ENCODE measurements at places on chromosomes 1 and 21.

GRCh38 chr1:219778793-219779369 lies 149.5 kb downstream of the SLC30A10 start:
- DNase-seq, result no peak

DNA sequence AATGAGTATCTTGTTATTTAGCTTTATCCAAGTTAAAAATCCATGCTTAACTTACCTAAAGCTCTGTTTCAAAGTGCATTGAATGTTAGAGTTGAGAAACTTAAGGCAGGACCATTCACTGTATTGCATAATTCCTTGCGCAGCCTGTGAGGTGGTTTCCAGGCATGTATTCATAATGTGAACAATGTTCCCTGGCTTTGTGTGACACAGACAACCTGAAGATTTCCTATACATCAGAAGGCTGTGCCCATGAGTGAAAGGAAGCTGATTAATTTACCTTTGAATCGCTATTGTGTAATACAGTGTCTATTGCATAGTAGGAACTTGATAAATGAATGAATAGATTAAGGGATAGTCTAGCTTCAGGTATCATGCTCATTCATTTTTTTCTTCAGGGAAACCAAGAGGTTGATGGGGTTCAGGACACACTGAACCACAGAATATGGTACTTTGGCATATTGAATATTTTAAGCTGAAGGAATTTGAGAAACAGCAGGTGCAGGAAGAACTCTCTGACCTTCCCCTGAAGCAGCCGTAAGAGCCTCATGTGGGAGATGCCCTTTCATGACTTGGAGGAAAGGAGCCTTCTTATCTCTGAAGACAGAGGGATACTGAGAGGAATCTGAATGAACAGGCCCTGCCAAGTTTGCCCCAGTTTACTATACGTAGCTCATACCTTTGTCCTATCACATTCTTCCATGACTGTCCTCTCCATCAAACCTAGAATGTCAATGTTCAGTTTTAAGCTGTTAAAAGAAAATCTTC lies 88.6 kb upstream of the GNG12 start:
- no peak for DNase-seq

DNA sequence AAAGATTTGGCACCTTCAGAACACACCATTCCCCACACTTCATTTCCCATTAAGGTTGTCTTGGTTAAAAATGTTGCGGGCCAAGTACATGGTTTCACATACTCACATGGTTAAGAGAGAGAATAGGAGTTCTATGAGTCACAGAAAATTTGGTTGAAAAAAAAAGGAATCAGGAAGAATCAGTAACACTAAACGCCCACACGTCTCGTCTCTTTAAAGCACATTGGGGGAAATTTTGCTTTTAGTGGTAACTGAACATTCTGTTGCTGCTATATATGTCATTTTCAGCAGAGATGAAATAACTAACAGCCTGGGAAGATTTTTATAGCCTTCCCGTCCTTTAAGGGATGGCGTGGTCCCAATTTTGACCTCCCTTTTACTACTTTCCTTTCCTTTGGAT lies 132.9 kb upstream of the ERG start:
- DNase-seq, result peak; percentile 29

DNA sequence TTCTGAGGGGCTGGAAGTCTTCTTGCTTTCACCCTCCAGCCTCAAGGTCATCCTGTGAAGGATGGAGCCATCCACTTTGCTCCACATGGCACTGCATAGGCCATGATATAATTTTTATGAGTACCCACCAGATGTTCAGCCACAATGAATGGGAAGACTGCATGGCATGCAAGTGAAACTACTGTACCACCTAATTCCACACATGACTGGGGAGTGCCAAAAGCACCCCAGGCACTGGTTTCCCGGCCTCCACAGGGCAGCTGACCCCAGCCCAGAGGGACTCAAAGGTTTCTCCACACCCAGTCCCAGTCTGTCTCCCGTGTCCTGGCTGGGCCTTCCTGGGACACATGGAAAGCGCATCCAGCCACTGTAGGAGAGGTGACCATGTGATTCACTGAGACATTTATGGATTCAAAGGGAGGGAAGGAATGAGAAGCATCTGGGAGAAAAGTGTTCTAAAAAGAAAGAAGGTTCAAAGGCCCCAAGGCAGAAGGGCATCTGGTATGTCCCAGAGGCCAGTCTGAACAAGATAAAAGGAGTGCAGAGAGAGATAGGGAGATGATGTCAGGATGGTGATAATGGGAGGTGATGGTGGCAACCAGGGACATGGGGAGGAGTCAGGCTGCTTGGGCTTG lies 12.1 kb downstream of the RHOU start:
- DNase-seq, result no peak

GRCh38 chr1:33014464-33015163 lies 22.1 kb downstream of the AK2 start:
- no peak for DNase-seq

- DNase-seq, result peak; percentile 44
Observed at GRCh38 chr1:25433389-25434186, 2.9 kb downstream of the MACO1 start.

GRCh38 chr21:27085387-27085786 lies 118.5 kb upstream of the ADAMTS5 start:
- no peak for DNase-seq

GRCh38 chr21:41766883-41767605 lies at the start of gene RIPK4:
TSS of gene RIPK4 (minus strand) at chr21:41767052. CDS start at chr21:41767041, 11 bp downstream.
- no peak for DNase-seq

GRCh38 chr21:40436261-40436660 lies 410.7 kb downstream of the DSCAM start:
- DNase-seq, result no peak

All from putamen (tissue), 1 donor.